ENCODE measurements at places on chromosomes 16 and 17.

DNA sequence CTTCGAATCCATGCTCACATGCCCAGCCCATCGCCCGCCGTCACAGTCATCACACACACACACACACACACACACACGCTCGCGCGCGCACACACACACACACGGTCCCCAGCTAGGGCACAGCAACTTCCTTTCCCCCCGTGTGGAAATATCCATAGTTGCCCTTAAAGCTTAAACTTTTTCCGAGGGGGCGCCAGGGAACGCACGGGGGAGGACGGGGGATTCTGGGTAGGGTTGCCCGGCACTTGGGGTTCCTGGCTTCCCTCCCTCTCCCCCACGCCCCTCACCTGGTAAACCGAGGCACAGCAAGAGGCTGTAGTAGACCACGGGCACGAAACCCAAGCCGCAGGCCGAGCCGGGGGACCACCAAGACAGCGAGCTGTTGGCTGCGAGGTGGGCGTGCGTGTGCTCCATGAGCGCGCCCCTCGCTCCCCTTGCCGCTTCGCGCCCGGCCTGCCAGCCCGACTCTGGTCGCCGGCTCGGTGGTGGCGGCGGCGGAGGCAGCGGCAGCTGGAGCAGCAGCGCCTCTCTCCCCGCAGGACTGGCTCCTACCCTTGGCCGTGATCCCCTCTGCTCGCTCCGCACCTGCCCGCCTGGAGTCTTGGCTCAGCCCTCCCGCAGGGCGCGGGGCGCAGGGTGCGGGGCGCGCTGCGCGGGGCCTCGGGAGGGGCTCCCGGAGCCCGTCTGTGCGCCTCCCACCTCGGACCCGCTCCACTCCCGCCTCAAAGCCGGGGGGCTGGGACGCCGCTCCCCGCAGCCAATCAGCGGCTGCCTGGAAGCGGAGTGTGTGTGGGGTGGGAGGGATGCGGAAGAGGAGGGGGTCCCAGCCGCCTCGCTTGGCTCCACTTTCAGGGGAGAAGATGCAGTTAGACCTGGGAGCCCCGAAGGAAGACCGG is at the start of gene GPR139:
GPR139 (minus strand) TSS at position 688 of the 896 bp plus-strand sequence; CDS start at position 414, 274 bp downstream.
- peak; percentile 78 for DNase-seq

DNA sequence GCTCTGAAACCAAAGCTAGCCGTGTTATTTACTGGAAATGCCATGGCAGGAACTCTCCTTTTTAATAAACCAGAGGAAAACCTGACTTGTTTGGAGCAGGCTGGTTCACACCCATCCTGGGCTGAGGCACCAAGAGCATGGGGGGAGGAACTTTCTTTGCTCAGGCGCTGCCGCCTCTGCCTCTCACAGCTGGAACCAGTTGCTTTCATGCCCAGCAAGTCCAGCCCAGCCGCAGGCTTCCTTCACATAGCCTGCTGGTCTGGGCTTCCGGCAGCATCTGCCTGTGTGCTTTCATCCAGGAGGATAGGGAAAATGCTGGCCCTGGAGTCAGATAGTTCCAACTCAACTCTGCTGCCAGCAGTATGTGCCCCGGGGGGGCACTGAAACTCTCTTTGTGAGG is 88.1 kb upstream of the ASIC2 start:
- peak; percentile 45 for DNase-seq

- DNase-seq: peak; percentile 73
Observed at GRCh38 chr17:55005520-55005919, 37.0 kb downstream of the STXBP4 start.

DNA sequence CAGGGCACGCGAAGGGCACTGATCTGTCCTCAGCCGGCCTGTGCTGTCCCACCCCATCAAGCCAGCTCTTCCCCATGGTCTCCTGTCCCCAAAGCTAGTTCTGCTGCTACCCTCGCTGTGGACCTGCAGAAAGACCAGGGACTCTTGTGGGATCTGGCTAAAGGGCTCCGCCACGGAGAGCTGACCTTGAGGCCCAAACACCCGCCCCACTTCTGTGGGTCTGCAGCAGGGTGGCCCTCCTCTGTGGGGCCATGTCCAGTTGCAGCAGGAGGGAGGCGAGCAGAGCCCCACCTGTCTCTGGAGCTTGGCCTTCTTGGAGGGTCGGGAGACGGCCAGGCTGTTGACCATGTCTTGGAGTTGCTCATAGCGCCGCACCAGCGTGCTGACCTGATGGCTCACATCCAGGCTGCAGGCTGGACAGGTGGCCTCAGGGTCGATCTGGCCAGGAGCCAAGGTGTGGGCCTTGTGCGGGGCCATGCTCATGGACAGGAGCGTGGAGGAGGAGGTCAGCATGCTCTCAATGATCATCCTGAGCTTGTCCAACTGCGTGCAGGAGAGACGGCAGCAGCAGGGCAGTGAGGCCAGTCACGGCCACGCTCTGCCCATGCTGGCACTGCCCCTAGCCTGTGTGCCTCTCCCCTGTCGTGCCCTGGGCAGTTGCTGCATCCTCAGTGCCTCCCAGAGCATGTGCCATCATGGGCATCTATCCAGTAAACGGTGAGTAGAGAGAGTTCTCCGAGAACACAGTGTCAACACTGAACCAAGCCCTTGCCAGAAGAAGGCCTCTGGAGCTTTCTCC is 16.6 kb downstream of the UBALD2 start:
- DNase-seq: no peak

DNA sequence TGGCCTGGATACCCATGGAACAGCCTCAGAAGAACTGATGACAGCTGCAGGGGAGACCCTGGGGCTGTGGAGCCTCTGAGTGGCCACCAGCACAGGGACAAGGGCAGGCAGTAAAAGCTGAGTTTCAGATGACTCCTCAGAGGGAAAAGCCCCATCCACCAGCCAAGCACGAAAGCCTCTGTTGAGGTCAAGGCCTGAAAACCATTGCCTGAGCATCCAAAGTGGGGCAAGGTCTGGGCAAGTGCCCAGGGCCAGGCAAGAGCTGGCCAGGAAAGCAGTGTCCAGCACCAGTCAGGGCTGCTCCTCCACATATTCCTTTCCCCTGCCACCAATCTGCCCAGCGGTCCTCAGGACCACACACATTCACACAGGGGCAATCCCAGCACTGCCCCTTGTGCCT is 16.4 kb downstream of the ATP6V0D1 start:
- DNase-seq: no peak

GRCh38 chr17:43907998-43908721 is 824 bp upstream of the MPP2 start:
- peak; percentile 88 for DNase-seq

All from GM23338 (cell line).